ENCODE measurements at places on chromosomes 11 and 22.

GRCh38 chr11:118418766-118419165, 17.4 kb downstream of the ATP5MG start:
- no peak for DNase-seq

- no peak for DNase-seq
Measured at GRCh38 chr22:27146866-27147633, 489.7 kb downstream of the MIAT start.

DNA sequence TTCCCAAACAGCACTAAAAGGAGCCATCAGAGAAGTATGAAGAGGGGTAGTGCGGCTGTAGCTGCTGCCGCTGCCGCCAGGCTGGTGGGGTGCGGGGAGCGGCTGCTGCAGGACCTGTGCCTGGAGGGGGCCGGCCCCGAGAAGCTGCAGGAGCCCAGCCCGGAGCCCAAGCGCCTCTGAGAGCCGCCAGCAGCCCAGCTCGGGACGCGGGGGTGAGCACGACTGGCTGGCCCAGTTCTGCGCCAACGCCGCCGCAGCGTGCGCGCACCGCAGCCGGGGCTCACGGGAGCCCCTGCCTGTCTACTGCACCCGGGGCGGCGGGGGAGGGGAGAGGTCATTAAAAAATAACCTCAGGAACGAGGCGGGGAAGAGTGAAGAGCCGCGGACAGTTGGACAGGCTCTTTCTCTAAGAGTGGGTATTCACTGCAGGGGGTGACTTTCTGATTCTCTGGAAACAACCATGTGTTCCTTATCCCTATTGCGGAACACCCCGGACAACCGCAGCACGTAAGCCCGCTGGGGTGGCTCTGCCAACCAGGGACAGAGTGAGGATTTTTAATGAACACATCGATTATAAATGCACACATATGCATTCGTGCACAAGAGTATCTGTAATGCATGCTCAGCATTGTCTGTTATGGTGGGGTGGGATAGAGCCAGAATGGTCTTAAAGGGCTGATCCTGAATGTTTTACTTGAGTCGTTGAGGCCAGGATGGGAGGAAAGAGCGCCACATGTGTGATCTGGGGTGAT, 453 bp downstream of the GAS2 start:
- no peak for DNase-seq

DNA sequence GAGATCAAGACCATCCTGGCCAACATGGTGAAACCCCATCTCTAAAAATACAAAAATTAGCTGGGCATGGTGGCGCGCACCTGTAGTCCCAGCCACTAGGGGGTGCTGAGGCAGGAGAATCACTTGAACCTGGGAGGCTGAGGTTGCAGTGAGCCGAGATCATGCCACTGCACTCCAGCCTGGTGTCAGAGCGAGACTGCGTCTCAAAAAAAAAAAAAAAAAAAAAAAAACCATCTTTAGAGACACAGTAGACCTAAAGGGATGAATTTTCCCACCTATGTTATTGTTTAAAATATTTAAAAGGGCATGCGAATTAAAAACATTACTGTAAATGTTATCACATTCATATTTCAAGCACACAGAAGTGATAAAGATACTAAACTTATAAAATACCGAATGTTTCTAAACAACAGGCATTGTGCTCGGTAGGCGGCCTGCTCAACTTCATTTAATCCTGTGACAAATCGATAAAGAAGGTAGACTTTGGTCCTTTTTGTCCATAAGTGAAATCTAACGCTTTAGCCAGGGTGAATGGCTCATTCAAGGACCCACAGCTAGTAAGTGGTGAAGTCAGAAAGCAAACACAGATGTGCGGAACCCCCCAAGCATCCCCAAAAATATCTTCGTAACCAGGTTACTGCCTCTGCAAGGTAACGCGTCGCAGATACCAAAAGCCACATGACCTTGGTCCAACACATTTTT, 16.1 kb downstream of the NCAPD3 start:
- DNase-seq = peak; percentile 55

DNA sequence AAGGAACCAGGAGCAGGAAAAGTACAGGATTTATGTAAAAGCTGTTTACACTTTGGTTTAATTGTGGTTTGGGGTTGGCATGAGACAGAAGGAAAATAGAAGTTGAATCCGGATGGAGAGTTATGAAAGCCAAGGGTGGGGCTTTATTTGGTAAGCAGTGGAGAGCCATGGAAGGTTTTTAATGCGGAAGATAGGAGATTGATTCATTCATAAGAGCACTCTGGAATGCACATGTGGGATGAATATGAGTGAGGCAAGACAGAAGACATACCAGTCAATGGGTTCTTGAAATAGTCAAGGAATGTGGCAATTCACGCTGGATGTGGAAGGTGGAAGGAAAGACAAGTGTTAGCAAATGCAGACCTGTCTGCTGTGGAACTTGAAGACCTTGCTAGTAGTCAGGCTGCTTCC, 9.3 kb upstream of the GLB1L3 start:
- DNase-seq = no peak

DNA sequence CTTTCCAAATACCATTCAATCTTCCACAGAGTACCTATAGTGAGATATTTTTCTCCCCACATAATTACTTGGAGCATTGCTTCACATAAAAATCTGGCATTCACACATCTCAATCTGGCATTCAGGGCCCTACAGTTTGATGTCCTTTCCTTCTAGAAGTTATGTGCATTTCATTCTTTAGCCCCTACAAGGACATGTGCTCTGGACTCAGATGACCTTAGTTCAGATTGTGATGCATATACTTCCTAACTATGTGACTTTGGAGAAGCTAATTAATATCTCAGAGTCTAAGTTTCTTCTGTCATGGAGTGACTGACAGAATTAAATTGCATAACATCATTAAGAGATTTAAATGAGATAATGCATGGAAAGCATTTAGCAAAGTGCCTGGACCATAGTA, 25.9 kb upstream of the PRSS23 start:
- DNase-seq = no peak

DNA sequence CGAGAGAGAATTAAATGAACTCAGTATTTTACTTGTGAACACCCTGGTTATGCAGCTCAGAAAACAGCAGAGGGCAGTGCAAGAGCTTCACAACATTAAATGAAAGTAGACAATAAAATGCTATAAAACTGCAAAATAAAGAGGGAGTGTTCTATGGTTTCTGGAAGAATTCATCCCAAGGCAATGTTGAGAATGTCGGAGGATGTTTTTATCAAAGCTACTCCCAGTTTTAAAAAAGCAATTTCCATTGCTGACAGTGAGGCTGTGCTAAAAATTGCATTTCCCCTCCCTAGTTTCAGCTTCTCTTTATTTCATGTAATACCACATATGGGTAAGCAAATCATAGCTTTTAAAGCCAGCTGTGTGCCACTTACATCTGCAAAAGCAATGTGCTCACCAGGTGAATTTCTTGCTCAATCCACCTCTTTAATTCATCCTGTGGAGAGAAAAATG, 296.8 kb downstream of the RAB38 start:
- no peak for DNase-seq

- no peak for DNase-seq
Measured at GRCh38 chr11:133263332-133263731, 269.0 kb downstream of the OPCML start.

- DNase-seq = no peak
Measured at GRCh38 chr11:46724088-46724487, 5.1 kb downstream of the F2 start.

- DNase-seq = no peak
Measured at GRCh38 chr11:100966366-100966765, 163.2 kb downstream of the PGR start.

- DNase-seq = peak; percentile 2
Measured at GRCh38 chr11:103326070-103326794, 217.0 kb downstream of the DYNC2H1 start.

DNA sequence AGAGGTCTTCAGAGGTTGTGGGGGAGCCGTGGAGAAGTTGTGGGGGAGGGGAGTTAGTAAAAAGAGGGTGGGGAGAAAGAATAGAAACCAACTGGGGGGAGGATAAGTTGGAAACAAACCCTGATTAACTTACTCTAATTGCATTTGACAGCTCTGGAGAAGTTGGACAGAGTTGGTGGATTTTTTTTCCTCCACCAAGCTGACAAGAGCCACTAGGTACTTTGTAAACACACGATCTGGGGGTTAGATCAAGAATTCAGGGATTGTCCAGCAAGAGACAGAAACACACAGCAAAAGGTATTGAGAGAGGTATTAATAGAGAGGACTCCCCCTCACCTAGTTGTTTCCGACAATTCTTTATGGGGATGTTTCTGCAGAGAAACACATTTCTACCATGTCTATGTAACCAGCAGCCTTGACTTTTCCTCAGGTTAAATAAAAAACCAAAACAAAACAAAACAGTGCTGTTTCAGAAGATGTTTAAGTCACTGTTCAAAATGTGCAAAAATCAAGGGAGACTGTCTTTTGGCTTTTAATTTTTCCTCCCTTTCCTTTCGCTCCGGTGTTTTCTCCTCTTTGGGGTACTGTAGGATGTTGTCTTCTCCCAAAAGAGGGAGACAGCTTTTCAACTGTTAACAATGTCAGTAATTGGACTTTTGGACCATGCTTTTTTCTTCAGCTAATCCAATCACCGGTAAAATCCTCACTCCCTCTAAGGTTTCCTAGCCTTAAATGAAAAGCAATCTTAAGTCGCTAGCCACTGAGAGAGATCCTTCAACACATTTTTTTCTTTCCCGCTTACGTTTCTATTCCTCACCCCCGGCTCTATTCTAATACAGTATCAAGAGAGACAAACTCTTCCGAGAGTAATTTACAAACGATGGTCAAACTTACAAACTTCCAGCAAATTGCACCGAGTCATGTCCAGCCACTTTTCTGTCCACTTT, 708 bp downstream of the MAML2 start:
- DNase-seq = no peak

DNA sequence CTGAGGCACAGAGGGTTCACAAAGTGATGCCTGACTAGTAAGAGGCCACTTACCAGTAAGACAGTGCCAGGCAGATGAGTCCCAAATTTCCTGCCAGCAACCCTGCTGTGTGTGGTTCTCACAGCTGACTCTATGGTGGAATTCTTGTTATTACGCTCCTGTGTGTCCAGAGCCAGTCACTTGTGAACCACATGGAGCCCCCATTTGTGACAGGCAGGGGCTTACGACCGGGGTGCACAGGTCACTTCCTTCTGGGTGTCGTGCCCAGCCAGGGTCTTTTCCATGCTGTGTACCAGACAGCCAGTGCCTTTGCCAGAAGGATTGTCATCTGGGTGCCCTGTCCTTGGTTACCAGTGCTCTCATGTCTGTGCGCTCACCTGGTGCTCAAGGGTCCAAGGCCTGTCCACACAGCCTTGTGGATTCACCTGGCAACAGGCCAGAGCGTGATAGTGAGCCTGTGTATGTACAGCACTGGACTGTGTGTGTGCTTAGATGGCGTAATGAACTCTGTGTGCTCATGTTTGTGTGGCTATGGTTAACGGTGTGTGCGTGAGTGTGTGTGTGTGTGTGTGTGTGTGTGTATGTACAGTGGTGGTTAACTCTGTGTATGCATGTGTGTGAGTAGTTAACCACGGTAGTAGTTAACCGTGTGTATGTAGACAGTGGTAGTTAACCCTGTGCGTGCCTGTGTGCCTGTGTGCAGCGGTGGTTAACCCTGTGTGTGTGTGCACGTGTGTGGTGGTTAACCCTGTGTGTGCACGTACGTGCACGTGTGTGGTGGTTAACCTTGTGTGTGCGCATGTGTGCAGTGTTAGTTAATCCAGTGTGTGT, 18.6 kb downstream of the GRAMD4 start:
- no peak for DNase-seq

- no peak for DNase-seq
Measured at GRCh38 chr22:33354928-33355327, 296.7 kb upstream of the SYN3 start.

- DNase-seq = no peak
Measured at GRCh38 chr11:110093407-110094297, 460 bp downstream of the ZC3H12C start.

GRCh38 chr11:128852327-128853023, 14.6 kb downstream of the KCNJ1 start:
- no peak for DNase-seq

DNA sequence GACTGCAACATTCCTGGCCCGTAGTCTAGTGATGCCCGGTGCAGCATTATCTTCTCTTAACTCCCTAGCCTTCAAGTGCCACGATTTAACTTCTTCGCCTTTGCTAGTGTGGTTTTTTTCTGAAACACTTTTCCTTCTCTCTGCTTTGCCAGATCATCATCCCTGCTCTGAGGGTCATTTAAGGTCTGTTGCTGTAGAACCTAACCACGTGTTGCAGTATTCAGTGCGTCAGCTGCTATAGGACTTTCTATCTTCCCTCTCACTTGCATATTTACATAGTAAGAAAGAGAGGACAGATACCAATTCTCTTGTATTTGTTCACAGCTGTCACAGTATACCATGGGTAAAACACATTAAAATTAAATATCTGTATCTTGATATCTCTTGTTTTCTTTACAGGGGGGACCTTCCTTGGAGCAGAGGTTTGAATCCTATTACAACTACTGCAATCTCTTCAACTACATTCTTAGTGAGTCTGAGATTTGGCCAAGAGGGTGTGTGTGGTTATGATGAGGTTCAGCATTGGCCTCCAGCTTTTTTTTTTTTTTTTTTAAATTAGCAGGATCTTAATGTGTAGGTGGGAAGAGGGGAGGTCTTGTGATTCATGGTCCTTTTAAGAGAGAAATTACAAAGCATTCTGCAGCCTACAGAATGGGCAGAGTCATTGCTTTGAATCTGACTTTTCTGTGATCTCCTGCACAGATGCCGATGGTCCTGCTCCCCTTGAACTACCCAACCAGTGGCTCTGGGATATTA, 13.5 kb downstream of the EIF3L start:
- no peak for DNase-seq

- DNase-seq = no peak
Measured at GRCh38 chr22:19469421-19469820, 9.6 kb downstream of the UFD1 start.

GRCh38 chr11:65225279-65226102, 36.3 kb upstream of the POLA2 start:
- DNase-seq = peak; percentile 37

DNA sequence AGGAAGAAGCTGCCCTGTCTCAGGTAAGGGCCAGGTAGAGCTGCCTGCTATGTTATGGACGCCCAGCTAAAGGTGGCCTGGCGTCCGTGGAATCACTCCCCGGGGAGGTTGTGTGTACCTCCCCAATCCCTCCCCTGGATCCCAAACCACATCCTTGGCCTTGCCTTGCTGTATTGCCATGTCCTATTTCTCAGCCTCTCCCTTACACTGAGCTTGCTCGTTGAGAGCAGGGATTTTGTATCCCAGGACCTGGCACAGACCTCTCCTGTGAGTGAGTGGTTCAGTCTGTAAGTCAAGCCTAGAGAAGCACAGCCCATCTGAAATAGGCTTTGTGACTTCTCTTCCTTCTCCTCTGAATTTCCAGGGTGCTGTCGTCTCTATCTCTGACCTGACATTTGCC, 53.9 kb downstream of the TRAF6 start:
- DNase-seq = no peak

- DNase-seq = peak; percentile 57
Measured at GRCh38 chr22:22955866-22956535, 68.4 kb downstream of the IGLL5 start.

GRCh38 chr11:69280994-69281393, 13.0 kb upstream of the MYEOV start:
- DNase-seq = no peak

DNA sequence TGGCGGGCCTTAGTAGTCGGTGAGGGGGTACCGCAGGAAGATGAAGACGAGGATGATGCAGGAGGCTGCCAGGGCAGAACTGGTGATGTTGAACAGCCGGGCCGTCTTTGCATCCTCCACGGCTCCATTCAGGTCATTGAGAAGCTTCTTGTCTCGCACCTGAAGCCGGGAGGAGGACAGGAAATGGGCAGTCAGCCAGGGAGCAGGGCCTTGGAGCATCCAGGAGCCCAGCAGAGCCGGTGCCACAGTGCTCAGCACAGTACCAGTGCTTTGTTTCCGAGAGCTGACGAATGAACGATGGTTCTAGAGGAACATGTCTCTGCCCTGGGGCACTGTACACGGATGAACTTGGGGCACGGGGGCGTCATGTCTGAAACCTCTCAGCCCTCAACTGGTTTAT, 15.1 kb downstream of the IFITM10 start:
- DNase-seq = no peak
